Ureter (tissue), 1 donor: ENCODE measurements at places on chromosomes 2 and 18. TPM values are rescaled to one million over a fixed set of nuclear protein-coding genes. Genes with fewer than 3 reads are reported as not detected.
A peak's percentile ranks its signal among the peaks of the same experiment; 100 is the strongest.

The GPD2 gene
- 58.2 TPM for total RNA-seq

The GKN1 gene
- not detected for total RNA-seq

The DNAJC5G gene
- not detected for total RNA-seq

The LRATD1 gene
- total RNA-seq, result 27.5 TPM

The ITPRIPL1 gene
- 1.7 TPM for total RNA-seq

The ROCK1 gene
- 70.2 TPM for total RNA-seq

The ORMDL1 gene
- total RNA-seq, result 64.1 TPM

The CAPN14 gene
- 0.62 TPM for total RNA-seq

The RNF144A gene
- total RNA-seq, result 15.2 TPM

The ZAP70 gene
- 5.2 TPM for total RNA-seq

GRCh38 chr18:46174342-46175041 lies 70.3 kb downstream of the HAUS1 start:
- DNase-seq, result peak; percentile 49

GRCh38 chr2:24515335-24515734 lies 24.3 kb downstream of the NCOA1 start:
- no peak for DNase-seq

GRCh38 chr2:98952966-98953365 lies 16.9 kb upstream of the CRACDL start:
- DNase-seq, result no peak

GRCh38 chr2:164073101-164074074 lies 337.6 kb upstream of the FIGN start:
- DNase-seq, result no peak

DNA sequence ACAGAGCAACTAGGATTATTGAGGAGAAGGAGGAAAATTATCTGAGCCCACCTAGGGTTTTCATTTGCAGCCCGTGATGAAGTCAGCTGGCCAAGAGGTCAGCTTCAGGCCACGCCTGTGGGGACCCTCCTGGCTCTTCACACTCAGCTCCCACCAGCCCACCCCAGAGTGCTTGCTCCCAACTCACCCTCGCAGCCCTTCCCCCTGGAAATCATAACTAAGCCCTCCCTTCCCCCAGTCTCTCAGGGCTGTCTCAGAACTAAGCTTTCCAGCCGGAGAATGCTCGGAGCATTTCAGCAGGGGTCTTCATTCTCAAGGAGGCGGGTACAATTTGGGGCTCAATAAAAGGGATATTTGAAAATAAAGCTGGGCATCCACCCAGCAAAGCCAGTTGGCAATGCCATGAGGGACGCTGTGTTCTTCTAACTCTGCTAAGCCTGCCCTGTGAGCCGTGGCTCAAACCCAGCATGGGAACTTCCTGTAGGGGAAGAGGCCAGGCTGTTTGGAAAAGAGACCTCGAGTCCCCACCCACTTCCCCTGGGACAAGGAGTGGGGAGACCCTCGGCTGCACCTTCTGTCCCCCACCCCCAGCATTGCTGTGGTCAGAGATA lies 194.9 kb downstream of the CTIF start:
- DNase-seq, result no peak

- DNase-seq, result no peak
These were observed 61.4 kb upstream of the NEUROD1 start for GRCh38 chr2:181741756-181742155.

GRCh38 chr2:5540856-5541255 lies 151.3 kb upstream of the SOX11 start:
- no peak for DNase-seq

DNA sequence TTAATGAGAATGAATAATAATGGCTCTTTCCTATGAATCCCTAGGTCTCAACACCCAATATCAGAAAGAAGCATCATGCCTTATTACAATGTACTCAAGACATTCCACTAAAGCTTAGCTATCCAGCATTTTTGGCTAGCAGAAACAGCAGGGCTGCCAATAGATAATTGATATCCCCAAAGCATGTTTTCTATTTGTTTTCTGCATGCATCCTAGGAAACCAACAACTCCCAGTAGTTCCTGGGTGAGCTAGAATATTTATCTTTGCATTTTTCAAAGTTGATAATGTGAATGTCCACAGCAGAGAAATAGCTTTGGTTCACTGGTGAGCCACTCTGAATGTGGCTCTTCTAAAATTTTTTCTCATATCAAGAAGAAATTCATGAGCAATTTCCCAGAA lies 5.8 kb upstream of the ANTXR1 start:
- DNase-seq, result no peak

- no peak for DNase-seq
These were observed 4.5 kb downstream of the GFPT1 start for GRCh38 chr2:69382547-69382946.

GRCh38 chr2:217792626-217793527 lies 209.9 kb downstream of the TNS1 start:
- DNase-seq, result no peak

DNA sequence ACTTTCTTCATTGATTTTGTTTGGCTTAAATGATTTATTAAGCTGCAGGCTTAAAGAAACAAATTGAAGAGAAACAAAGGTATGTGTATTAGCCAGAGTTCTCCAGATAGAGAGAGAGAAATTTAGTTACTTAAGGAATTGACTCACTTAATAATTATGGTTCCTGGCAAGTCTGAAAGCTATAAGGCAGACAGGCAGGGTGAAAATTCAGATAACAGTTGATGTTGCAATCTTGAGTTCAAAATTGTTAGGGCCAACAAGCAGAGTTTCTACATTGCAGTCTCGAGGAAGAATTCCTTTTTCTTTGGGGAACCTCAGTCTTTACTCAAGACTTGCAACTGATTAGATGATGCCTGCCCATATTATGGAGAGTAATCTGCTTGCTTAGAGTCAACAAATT lies 593.5 kb downstream of the ADCYAP1 start:
- DNase-seq, result no peak

DNA sequence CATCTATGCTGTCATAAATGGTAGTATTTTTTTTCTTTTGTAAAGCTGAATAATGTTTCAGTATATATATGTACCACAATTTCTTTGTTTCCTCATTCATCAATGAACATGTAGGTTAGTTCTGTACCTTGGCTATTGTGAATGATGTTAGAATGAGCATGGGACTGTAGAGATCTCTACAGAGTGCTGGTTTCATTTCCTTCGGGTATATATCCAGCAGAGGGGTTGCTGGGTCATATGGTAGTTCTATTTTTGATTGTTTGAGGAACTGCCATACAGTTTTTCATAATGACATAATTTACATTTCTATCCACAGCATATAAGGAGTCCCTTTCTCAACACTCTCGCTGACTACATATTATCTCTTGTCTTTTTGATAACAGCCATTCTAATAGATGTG lies 243.5 kb downstream of the CDH7 start:
- no peak for DNase-seq

GRCh38 chr18:934518-935133 lies 30.0 kb downstream of the ADCYAP1 start:
- no peak for DNase-seq

DNA sequence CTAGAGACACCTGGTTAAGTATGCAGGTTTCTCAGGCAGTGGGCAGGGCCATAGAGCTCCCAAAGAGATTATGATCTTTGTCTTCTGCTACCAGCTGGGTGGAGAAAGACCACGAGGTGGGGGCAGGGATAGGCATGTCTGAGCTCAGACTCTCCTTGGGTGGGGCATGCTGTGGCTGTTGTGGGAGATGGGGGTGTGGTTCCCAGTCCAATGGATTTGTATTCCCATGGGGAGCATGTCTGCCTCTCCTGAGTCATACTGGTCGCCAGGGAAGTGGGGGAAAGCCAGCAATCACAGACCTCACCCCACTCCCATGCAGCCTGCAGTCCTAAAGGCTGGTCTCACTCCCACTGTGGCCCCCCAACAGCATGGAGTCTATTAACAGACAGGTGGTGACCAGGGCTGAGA lies 31.4 kb upstream of the RHOB start:
- DNase-seq, result peak; percentile 42

GRCh38 chr2:203399031-203399430 lies 70.8 kb downstream of the ABI2 start:
- no peak for DNase-seq

- DNase-seq, result no peak
These were observed 539.6 kb downstream of the PID1 start for GRCh38 chr2:228731517-228731916.

DNA sequence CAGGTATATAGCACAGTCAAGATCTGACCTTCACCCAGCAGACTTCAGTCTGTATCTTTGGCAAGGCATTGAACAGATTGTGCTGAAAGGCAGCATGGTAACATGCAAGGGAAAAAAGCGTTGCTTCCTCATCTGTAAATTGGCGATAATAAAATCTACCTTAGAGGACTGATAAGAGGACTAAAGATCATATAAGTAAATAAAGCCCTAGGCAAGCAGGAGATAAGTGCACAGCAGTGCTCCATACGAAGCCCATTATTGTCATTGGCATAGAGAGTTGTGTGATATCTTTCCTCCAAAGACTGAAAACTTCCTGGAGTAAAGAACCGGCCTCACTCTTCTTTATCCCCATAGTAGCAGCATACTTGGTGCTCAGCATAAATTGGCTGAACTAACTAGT lies 162.6 kb downstream of the ANKRD44 start:
- no peak for DNase-seq

GRCh38 chr2:138922973-138923563 lies 142.9 kb upstream of the NXPH2 start:
- no peak for DNase-seq

DNA sequence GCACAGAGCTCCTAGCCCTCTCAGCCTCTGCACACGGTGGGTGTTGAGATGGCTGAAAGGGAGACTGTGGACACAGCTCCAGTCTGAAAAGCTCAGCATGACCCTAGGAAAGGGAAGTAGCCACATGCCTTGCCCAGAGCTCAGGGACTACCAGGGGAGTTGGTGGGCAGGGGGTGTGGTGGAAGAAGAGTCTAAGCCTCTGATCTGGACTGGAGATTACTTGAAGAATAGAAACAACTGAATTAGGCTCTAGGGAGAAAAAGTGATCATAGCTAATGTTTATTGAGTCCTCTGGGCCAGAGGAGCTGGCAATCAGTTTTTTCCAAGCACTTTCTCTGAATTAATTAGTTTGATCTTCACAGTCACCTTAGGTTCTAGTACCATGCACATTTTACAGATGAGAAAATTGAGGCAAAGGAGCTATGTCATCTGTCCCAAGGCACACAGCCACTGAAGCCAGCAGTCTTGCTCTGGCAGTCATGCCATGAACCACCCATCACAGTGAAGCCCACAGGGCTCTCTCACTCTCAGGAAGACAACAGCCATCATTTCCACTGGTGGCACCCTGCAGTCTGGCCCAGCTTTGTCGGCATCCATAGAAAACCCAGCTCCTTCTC lies 10.3 kb downstream of the SDC1 start:
- no peak for DNase-seq
